ENCODE measurements at places on chromosomes 4 and X. TPM values are rescaled to one million over a fixed set of nuclear protein-coding genes. Genes with fewer than 3 reads are reported as not detected.

SPANXB1 gene
- total RNA-seq: not detected

HMGN5 gene
- 1.6 TPM for total RNA-seq

CFI gene
- not detected for total RNA-seq

DNA sequence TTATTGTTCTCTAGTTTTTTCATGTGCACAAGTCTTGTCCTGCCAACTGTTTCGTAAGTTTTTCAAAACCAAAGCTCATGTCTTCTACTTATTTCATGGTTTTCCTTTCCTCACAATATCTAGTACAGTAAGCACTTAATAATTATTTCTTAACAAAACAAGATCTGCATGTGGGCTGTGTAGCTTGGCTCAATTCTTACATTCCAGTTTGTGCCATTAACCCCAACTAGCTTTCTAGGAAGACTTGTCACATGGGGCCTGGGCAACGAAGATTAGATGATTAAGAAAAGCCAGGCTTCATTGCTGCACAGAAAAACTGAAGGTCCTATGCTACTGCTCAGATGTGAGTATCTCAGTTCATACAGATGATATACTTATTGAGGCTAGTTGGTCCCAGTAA is 155.3 kb upstream of the TEX13A start:
- no peak for DNase-seq

GRCh38 chrX:103666202-103667107 is 20.0 kb downstream of the MORF4L2 start:
- no peak for DNase-seq

GRCh38 chr4:79015411-79015810 is 76.2 kb upstream of the PAQR3 start:
- DNase-seq: no peak

DNA sequence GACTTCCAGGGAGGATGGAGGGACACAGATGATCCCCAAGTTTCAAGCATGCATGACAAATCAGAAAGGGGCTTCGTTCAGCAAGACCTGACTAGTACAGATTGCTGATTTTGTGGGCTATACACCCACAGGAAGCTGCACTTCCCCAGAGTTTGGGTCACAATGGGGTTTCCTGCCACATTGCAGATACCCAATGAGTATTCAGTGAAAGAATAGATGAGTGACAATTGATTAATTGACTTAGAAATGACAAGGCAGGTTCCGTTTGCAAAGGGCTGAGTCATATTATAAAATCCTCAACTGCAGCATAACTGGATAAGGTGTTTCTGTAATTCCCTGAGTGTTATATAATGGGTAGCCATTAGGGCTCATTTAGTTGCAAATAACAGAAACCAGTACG is 146.6 kb upstream of the TBL1X start:
- DNase-seq: peak; percentile 29

GRCh38 chr4:119046263-119046662 is 89.4 kb upstream of the MYOZ2 start:
- DNase-seq: no peak

- DNase-seq: no peak
Measured at GRCh38 chr4:142414366-142414990, 431.6 kb downstream of the INPP4B start.

- DNase-seq: no peak
Measured at GRCh38 chrX:40883021-40883619, 147.8 kb upstream of the MED14 start.

All from activated naive CD8-positive, alpha-beta T cell treated with anti-CD3 and anti-CD28 coated beads, Interleukin-2, amount 10 ng/mL, durations not matched to agents 7 days and 5 days (primary cell).